ENCODE measurements at places on chromosomes 5 and 9.
A peak's percentile ranks its signal among the peaks of the same experiment; 100 is the strongest.

- no peak for DNase-seq
Measured at GRCh38 chr9:68746525-68746924, 41.5 kb downstream of the PIP5K1B start.

GRCh38 chr5:145918397-145918796 is 18.0 kb upstream of the SH3RF2 start:
- DNase-seq: no peak

GRCh38 chr9:129052592-129052991 is 16.2 kb downstream of the MIGA2 start:
- no peak for DNase-seq

DNA sequence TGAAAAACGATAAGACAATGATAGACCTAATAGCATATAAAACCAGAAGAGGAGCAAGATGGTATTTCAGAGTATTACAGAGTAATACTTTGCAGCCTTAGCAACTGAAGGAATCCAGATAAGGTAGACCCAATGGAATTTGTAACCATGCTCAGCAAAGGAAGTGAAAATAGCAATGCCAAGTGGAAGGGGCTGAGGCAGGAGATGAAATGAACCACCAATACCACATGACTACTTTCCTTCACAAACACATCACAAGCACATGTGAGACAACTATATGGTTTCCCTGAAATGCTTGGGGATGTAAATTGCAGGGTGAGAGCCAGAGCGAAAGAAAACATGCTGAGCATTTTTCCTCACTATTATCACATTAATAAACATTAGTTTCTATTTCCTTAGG is 79.8 kb upstream of the MELK start:
- DNase-seq: no peak

GRCh38 chr9:90774682-90775081 is 26.9 kb upstream of the SYK start:
- DNase-seq: no peak

GRCh38 chr9:37994639-37995347 is 74.2 kb downstream of the SHB start:
- peak; percentile 56 for DNase-seq

DNA sequence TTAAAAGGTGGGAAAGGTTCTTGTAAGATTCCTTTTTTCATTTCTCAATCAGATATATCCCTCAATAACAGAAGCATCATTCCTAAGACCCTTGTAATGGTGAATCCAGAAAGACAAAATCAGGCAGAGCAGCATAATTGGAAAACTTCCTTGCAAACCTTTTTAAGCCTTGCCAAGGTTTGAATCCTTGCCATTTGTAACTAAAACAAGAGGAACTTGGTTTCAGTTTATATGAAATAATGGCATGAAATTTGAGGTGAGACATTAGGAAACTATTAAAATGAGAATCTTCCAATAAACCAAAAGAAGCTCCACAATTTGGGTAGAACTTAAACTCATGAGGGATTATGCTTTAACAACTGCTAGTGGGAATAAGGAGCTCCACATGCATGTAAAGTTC is 384.7 kb upstream of the SMC2 start:
- DNase-seq: no peak

DNA sequence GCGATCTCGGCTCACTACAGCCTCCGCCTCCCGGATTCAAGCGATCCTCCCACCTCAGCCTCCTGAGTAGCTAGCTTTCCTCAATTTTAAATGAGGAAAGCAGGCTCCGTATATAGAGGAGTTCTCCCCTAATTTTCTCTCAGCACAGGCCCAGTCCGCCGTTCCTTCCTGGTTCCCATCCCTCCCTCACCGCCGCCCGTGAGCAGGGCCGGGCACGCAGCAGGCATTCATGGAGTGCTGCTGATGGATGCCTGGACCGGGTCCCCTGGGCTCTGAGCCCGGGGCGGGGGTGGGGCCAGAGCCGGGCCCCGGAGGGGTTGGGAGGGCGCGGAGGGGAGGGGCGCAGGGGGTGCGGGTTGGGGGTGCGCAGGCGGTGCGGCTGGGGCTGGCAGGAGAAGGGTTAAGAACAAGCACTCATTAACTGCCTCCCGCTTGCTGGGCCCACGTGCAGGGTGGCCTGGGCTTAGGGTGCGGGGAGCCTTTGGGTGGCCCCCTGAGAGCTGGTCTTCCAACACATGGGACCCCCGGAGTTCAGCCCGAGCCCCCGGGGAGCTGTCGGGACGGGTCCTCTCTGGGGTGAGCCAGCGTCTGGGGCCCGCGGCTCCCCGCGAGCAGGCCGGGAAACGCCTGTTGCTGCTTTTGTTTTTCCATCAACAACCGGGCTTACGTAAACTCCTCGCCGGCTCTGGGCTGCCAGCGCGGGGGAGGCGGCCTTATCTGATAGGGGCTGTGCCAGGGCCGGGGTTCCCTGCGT is 33.7 kb downstream of the LHX2 start:
- DNase-seq: no peak

DNA sequence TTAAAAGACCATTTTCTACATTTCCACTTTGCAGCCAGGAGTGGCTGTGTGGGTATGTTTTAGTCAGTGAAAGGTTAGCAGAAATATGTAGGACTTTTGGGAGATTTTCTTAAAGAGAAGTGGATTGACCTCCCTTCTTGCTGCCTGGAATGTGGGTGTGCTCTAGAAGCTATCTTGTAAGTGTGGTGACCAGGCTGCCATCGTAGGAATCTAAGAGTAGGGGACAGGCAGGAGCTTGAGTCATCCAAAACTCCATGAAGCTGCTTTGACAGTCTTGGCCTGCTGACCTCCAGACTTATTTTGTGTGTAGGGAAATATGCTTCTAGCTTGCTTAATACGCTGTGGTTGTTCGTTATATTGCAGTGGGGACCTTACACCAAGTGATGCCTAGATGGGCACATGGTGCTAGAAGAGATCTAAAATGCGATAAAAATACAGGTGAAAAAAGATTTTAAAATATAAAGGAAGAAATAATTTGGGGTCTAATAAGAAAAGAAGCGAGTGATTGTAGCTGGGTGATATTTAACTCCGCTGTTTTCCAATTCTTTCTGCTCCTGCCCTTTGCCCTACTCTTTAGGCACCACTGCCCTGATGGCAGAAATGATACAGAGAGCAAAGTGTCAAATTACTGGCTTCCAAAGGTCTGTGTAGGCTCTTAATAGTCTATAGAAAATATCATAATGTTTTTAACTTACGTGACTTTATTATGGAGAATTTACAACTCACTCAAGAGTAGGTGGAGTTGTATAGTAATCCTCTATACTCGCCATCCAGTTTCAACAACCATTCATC is 298.2 kb upstream of the ZNF608 start:
- DNase-seq: no peak
